NCI-H146 (cell line): ENCODE measurements at places on chromosomes 1 and 21.
A peak's percentile ranks its signal among the peaks of the same experiment; 100 is the strongest.

DNA sequence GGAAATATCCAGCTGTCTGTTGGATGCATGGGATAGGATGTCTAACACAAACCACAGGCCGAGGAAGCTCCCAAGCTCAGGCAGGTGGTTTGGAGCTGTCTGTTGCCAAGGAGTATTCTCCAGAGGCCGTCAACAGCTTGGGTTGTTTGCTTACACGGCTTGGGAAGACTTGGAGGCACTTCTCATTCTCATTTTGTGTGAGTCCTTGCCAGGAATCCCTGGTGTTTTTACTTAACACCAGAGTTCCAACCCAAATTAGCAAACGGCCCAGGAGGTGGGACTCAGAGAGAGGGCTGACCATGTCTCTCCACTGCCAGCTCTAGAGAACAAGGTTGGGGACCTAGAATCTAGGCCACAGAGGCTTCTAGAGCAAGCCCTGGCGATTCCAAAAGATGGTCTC lies 72.7 kb upstream of the FAM20B start:
- DNase-seq = no peak

GRCh38 chr1:26168410-26169197 lies at the start of gene C1orf232:
C1orf232 (minus strand) TSS chr1:26168963; CDS start chr1:26168499, 464 bp downstream.
- DNase-seq = peak; percentile 21

DNA sequence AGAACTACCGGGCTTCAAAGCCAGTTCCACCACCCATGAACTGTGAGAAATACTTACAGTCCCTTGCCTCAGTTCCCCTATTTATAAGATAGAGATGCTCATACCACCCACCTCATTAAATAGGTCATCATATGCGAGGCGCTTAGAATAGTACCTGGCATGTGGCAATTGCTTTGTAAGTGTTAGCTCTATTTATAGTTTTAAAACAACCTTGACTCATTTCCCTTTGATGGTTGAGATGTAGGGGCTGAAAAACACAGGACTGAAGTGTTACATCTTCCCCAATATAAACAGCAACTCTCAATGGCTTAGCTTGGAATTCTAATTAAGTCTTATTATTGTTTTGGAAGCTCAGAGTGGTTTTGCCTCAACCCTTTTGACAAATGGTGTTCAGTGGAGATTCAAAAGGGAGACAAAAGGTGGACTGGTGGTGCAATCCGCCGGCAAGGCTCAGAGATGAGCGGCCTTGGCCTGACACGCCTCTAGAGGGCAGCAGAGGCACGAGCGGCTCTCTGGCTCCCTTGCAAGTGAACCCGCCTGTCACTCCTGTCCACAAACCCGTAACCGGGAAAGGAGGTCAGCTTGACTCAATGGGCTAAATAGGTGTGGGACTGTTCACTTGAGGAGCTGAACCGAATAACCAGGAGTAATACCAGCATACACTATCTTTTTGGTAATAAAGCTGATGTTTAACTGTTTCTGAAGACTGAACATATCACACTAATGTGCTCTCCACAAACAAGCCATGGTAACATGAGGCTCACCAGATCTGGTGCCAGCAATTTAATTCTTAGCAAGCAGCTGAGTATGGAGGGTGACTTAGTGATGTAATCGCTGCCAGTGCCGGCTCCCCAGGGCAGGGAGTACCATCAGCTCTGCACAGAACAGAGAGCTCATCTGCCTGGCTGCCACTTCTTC lies 19.5 kb upstream of the SMYD2 start:
- peak; percentile 77 for DNase-seq

- no peak for DNase-seq
Measured at GRCh38 chr21:34820051-34820450, 151.3 kb downstream of the CLIC6 start.

GRCh38 chr1:40270152-40270834 lies 12.3 kb downstream of the ZMPSTE24 start:
- DNase-seq = no peak

- no peak for DNase-seq
Measured at GRCh38 chr1:95888941-95889390, 655.0 kb downstream of the RWDD3 start.

GRCh38 chr1:161439280-161440232 lies 65.7 kb upstream of the FCGR2A start:
- DNase-seq = no peak

- no peak for DNase-seq
Measured at GRCh38 chr1:22350171-22350923, 101.3 kb upstream of the ZBTB40 start.

DNA sequence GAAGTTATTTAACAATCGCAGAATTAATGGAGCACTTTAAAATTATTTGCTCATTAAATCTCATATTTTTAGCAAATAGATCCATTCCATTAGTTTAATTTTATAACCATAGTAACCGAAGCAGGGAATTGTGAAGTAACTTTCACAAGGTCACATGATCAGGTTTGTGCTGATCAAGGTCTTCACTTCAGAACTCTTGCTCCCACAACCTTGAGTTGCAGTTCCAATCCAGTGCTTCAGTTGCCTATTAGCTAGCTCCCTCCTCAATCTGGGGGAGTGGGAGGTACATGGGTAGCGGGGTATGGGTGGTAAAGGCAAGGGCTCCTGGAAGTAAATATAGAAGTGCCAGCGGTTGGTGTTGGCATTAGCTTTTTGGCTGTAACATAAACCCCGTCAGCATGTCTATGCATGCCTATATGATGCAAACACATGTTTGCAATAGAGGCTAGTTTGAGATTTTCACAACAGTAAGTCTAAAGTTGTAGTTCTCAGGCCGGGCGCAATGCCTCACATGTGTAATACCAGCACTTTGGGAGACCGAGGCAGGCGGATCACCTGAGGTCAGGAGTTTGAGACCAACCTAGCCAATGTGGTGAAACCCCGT lies 5.8 kb downstream of the ATP5IF1 start:
- DNase-seq = no peak

- DNase-seq = no peak
Measured at GRCh38 chr1:248359415-248359814, 2.0 kb upstream of the OR2T4 start.

DNA sequence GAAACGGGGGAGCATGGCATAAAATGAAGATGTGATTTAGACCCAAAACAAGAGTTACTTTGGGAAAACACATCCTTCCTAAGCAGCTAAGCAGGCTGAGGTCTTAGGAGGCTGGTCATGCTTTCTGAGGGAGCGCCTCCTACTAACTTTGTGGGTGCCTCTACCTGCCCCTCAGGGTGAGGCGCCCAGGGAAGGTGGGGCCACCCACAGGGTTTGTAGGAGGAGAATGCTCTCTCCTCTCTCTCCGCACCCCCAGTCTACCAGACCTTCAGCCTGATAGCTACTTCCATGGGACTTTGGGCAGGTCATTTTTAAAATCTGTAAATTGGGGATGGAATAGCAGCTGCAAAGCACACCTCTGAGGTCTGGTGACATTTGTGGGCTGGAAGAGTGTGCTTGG lies 23.8 kb downstream of the SLC27A3 start:
- no peak for DNase-seq

- DNase-seq = no peak
Measured at GRCh38 chr1:29585201-29585600, 348.9 kb downstream of the PTPRU start.

DNA sequence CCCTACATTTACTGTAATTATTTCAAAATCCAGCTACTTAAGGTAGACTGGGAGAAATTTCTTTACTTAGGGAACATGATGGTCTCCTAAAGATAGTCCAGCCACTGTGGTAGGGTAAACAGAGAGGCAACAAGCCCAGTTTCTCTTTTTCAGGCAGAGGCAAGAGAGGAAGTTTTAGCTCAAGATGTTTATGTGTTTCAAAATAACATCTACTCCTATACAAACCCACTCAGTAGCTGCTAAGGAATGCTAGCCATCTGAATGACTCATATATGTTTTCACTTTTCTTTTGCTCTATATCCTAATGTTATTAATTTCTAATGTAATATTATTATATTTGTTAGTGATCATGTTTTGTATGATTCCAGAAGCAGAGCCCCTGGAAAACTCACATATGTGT lies 856.6 kb downstream of the PLA2G4A start:
- DNase-seq = no peak

GRCh38 chr1:211566431-211567025 lies 12.4 kb downstream of the SLC30A1 start:
- DNase-seq = no peak

GRCh38 chr21:43343992-43344886 lies 82.7 kb downstream of the SIK1 start:
- DNase-seq = peak; percentile 33

GRCh38 chr1:89721351-89721750 lies 88.4 kb downstream of the LRRC8C start:
- no peak for DNase-seq

- DNase-seq = no peak
Measured at GRCh38 chr1:94068096-94068998, 52.6 kb downstream of the ABCA4 start.

- DNase-seq = no peak
Measured at GRCh38 chr1:15836772-15837669, 10.5 kb upstream of the SPEN start.

DNA sequence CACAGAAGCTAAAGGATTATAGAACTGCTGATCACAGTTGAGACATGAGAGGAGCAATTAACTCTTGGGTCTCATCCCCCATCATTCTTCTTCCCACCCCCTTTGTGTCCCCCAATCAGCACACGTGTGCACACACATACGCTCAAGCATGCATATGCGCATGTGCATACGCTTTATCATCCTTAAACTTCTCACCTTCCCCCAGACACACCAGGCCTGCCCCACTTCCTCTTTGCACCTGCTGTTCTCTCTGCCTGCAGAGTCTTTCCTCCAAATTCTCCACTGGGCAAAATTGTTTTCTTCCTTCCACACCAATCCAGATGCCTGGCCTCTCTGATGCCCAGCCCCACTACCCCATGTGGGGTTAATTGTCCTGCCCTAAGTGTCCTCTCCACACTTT lies 13.0 kb upstream of the KCND3 start:
- peak; percentile 49 for DNase-seq

DNA sequence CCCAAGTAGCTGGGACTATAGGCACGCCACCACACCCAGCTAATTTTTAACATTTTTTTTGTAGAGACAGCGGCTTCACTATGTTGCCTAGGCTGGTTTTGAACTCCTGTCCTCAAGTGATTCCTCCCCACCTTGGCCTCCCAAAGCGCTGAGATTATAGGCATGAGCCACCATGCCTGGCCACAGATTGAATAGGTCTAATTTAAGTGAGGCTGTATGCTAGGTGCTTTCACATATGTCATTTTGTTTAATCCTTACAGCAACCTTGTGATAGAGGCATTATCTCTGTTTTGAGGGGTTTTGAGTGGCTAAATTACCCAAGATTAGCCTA lies 7.2 kb downstream of the INTS3 start:
- no peak for DNase-seq

- DNase-seq = peak; percentile 33
Measured at GRCh38 chr1:94039514-94039870, 81.5 kb downstream of the ABCA4 start.

- DNase-seq = peak; percentile 67
Measured at GRCh38 chr1:111990026-111990877, 784 bp upstream of the KCND3 start.
